ENCODE measurements at places on chromosomes 3 and 15.

GRCh38 chr3:45571969-45572368 lies 22.6 kb upstream of the LIMD1 start:
- DNase-seq, result no peak

DNA sequence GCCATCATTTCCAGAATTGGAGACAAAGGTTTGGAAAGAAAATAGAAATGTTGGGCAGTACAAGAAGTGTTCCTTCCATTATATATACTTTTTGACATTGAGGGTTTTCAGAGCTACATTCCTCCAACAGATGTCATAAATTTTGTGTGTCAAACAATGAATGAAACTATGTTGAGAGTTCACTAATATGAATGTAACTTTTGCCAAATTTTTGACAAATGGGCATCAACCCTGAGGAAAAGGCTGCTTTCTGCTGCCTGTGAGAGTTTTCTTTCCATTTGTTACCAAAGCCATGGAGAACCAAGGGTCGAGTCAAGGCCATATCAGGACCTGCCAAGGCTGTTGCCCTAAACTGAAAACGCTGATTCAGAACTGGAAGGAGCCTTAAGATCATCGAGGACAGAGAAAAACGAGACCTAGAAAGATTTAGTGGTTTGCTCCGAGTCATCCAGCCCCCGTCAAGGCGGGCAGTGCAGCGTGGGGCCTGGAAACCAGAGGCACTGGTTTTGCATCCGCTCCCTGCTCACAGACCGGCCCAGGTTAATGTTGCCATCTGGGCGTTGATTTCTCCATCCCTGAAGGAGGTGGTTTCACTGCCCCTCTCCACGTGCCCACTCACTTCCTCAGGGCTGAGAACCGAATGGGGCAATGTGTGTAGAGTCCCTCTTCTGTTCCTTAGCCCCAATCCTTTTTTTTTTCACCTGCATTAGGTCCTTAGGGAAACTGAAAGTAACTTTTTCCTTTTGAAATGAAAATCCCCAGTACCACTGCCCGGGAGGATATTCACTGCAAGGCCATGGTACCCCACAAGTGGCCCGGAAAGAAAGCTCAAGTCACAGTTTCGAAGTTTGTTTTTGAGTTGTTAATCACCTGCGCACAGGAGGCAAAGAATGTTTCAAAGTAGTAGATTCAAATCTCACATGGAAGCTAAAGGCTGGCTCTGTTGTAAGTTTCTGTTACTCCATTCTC lies 32.8 kb downstream of the TPM1 start:
- DNase-seq, result no peak

DNA sequence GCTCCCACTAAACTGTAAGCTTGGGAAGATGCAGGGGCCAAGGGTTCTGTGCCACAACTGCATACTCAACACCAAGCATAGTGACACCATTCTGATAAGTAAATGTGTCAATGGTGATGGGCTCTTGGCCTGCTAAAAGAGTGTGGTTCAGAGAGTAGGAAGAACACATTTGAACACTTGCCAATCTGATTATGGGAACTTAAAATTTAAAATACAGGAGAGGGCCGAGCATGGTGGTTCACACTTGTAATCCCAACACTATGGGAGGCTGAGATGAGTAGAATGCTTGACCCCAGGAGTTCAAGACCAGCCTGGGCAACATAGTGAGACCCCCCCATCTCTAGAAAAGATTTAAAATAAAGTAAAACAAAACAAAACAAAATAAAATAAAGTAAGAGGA lies 34.1 kb downstream of the PTPN9 start:
- no peak for DNase-seq

GRCh38 chr15:48202068-48202467 lies 4.0 kb upstream of the SLC12A1 start:
- DNase-seq, result no peak

- no peak for DNase-seq
Measured at GRCh38 chr3:58899953-58900298, 149.9 kb downstream of the CFAP20DC start.

DNA sequence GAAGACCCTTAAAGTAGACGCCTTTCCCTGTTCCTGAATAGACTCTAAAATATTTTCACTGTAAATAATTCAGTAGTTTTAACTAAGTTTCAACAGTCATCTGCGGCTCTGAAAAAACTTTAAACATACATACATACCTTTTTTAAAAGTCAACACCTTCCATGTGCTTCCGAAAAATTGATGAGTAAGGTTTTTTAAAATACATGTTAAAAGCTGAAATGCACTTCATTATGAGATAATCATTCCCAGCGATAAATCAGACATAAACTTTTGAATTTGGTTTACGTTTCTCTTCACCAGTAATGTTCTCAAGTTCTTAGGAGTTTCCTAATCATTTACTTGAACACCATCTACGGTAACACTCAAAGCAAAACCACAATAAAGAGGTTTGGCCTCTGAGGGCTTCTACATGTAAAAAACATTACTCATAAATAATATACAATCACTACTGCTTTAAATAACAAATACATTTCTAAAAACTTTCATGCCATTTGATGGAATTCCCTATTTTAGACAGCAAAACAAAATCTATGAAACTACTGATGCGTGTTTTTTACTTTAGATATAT lies 403.5 kb downstream of the SHQ1 start:
- DNase-seq, result no peak

- no peak for DNase-seq
Measured at GRCh38 chr3:63719796-63720445, 67.4 kb downstream of the SNTN start.

DNA sequence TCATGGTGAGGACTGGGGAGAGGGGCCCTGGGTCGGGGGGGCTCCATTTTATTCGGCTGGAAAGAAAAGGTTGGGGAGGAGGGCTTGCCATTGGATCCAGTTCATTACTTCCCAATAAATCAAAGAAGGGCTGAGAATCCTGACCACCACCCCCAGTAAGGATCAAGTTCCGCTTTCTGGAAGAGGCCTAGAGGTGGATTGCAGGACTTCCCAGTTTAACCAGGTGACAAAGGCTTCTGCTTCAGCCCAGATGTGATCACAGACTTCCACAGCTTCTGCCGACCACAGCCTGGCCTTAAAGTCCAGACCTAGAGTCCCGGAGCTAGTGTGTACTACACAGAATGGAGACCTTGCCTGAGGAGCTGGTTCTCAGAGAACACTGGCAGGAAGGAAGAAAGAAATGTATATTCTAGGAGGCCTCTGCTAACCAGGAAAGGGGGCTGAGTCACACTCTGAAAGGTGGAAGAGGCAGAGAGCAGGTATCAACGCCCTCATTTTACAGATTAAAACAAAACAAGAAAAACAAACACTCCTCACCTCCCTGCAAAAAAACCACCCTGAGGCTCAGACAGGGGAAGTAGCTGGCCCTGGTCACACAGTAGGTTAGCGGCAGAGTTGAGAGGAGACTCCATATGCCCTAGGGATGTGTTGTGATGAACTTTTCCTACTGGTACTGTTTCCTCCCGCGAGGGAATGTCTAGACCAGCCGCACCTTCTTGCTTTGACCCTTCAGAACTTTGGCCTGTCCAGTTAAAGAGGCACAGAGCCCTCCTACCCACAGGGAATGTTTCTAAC lies 1.1 kb upstream of the CEMIP start:
- no peak for DNase-seq

- DNase-seq, result no peak
Measured at GRCh38 chr15:59549301-59550185, 62.0 kb upstream of the GCNT3 start.

DNA sequence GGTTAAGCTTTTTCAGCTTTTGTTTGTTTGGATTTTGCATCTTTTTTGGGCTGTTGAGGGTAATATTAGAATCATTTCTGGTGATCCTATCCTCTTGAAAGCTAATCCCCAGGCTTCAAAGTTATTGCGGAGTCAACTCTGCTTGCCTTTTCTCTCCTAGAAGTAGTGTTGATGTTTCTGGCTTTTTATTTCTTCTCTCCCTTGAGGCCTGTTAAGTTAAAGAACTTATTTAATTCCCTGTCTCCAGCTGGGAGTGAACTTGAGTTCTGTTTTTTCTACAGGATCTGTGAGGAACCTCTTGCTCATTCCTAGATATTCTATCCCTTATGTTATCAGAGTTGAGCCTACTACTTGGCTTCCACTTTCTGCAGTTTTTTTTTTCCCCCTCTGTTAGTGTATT lies 34.1 kb upstream of the CACNA1D start:
- no peak for DNase-seq

GRCh38 chr15:88740356-88740755 lies 62.9 kb upstream of the ACAN start:
- DNase-seq, result no peak

- no peak for DNase-seq
Measured at GRCh38 chr3:51967384-51968169, at the start of gene PCBP4. TSS of gene PCBP4 (minus strand) at chr3:51967454. CDS start at chr3:51961240, 6,214 bp downstream.

- no peak for DNase-seq
Measured at GRCh38 chr3:120645083-120645845, 36.8 kb downstream of the HGD start.

GRCh38 chr3:116020495-116020894 lies 397.2 kb downstream of the GAP43 start:
- no peak for DNase-seq

DNA sequence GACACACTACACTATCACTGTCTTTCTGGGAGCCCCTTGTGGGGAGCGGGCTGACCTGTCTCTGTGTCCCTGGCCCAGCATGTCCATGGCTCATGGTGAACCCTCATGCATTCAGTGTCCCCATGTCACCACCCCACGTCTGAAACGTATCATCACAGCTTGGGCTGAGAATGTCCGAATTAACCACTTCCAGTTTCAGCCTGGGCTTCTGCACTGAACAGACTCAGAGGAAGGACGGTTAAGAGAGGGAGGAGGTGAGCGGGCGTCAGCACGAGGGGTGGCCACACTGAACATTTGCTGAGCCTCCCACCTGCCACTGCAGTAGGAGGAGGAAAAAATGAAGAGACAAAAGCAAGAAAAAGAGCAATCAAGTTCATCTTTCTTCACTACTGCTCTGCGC lies 30.5 kb downstream of the ATP2B2 start:
- DNase-seq, result no peak

- no peak for DNase-seq
Measured at GRCh38 chr3:119608405-119609000, 10.8 kb downstream of the PLA1A start.

DNA sequence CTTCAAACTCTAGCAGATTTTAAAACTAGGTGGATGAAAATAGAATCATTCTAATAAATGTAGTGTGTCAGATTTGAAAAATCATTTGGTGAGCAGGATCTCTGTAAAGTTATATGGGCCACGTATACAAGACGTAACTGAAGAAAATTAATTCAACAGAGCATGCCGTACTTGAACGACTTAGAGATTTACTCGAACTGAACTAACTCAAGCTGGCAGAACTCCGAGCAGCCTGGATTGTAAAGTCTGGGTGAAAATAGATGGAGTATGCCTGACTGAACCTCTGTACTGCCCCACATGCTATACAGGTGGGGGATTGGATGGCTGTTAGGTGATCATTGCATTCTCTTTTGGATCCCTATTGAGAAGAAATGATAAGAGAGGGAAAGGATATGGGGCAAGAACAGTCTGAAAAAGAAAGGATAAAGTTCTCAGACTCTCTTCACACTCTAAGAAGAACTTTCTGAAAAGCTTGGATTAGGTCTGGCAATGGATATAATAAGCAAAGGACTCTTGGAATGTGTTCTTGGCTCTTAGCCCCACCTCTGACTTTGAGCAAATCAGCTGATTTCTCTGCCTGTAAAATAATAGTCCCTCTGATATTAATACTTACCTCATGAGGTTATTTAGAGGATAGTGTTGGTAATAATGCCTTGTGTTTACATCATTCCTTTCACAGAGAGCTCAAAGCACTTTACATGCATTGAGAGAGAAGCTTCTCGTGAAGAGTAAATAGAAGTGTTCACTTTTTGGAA lies 147.5 kb downstream of the FILIP1L start:
- no peak for DNase-seq

- DNase-seq, result no peak
Measured at GRCh38 chr15:97072545-97072944, 742.0 kb downstream of the NR2F2 start.

DNA sequence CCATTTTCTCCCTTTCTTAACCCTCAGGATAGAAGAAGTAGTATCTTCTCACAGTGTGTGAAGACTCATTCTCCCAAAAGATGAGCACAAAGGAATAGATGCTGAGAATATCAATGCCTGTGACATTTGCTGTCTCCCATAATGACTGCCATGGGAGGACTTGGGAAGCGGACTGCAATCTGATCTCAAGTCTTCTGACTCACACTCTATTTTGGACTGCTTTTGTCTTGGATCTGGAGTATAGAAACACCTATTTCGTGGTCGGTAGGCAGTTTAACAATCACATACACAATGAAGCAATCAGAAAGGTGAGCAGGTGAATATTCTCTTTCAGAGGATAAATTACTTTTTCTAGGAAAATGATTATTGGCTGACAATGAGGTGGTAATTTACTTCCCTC lies 852.0 kb downstream of the FHIT start:
- no peak for DNase-seq

- no peak for DNase-seq
Measured at GRCh38 chr3:13657660-13658435, 108.9 kb downstream of the FBLN2 start.

GRCh38 chr15:58361273-58361759 lies 70.5 kb upstream of the LIPC start:
- DNase-seq, result no peak

DNA sequence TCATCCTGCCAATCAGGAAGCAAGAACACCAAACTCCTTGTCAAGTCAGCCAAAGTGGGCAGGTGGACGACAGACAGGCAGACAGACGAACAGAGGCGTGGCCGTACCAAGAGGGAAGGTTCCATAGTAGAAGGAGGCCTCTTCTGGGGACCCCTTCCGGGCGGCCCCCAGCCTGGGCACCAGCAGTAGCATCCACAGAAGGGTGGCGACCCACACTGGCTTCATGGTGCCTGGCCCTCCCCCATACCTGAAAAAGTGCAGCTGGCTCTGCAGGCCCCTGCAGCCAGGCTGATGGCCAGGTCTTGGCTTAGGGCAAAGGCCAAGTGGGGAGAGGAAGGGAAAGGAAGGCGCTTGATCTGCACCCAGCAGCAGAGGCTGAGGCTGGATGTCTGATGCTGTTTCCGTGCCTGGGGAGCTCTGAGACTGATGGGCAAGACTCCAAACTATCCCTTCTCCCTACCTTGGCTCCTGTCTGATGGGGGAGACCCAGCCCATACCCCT lies 607 bp downstream of the LCTL start:
- no peak for DNase-seq

DNA sequence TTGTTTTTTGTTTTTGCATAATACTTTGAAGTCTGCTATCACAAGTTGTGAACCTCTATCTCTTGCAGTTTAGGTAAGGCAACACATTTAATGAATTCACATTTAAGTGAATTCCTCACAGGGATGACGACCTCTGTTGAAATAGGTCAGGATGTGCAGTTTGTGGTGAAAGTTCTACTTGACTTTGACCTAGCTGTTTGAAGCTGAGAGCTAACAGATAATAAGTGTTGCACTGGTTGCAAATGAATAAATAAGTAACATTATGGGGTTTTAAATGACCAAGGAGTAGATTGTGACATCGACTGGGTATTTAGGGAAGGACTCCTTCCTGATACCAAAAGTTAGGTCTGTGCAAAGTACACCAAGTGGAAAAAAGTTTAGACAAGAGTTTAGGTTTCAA lies 23.9 kb downstream of the NIT2 start:
- DNase-seq, result no peak

- no peak for DNase-seq
Measured at GRCh38 chr3:175150812-175151401, 291.8 kb downstream of the NAALADL2 start.
